ENCODE measurements at places on chromosomes 16 and 17.
A peak's percentile ranks its signal among the peaks of the same experiment; 100 is the strongest.

GRCh38 chr17:49471769-49472168, 23.3 kb upstream of the NGFR start:
- no peak for DNase-seq

DNA sequence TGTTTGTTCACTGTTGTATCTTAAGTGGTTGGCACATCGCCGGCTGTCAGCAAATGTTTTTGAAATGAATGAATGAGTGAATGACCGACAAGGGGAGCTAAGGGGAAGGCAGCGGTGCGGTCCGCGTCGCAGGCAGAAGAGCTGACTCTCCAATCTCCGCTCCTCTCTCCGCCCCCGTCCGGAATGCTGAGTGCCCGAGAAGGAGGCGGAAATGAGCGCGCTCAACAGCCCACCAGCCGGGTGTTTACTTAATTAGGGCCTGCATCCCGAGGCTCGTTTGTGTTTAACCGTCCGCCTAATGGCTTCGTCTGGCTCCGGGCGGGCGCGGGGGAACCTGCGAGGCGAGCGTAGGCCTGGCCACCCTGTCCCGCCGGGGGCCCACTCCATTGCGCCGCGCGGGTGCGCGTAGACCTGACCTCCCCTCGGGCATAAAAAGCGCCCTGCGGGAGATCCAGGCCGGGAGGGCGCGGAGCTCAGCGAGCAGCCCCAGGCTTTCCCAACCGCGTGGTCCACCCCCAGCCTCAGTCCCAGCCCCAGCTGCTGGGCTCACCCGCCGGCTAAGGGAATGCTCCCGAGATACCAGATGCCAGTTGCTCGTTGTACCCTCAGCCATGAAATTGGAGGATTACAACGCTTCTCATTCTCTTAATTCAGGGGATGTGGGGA, 2.5 kb upstream of the CDH3 start:
- DNase-seq, result no peak

DNA sequence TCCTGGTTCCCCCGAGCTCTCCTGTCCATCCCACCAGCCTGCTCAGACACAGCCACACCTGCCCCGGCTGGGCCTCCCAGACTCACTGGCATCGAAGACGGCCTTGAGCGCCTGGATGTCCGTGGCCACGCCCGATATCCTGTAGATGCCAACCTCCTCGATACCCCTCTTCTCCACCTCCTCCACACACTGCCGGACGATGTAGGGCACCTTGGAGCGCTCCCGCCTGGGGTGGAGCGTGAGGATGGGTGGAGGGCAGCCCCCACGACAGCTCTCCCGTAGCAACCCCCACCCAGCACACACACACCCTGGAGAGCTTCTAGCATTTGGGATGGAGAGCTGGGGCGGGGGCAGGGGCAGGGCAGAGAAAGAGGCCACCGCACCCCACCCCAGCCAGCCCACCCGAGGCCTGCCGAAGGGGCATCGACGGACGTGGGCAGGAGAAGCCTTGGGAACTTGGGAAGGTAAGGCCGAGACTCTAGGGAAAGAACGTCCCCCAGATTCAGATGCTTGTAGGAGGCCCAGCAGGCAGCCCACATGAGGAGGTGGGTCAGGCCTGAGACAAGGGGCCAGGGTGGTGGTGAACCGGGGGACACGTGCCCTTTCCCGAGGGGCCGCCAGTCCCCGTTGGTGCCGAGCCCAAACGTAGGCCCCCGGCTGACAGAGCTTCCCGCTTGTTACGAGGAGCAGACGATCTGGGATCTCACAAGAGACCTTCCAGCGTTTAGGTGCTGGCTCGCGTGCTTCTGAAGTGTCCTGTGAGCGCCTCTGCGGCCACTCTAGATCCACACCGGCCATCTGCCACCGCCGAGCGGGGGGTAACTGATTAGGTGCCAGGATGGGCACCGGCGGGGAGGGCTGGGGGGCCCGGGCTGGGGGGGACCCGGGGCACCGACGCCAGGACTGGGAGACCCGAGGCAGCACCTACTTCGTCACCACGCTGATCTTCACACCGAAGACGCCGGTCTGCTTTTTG, 15.1 kb downstream of the TIMM22 start:
- no peak for DNase-seq

GRCh38 chr16:4060823-4061222, 55.4 kb downstream of the ADCY9 start:
- DNase-seq, result no peak

DNA sequence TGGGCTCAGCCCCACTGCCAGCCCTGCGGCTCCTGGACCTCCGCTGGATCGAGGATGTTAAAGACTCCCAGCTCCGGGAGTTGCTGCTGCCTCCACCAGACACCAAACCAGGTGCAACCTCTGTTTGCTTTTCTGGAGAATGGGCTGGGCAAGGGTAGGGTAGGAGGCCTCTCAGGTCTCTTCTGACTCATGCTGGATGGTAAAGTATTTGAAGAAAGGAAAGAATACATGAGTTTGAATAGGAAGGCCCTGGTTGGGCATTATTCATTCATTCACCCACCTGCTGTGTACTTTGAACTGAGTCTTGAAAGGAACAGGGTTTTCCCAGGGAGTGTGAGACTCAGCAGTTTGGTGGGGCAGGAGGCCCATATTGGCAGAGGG, 6.5 kb upstream of the ORAI3 start:
- DNase-seq, result no peak

DNA sequence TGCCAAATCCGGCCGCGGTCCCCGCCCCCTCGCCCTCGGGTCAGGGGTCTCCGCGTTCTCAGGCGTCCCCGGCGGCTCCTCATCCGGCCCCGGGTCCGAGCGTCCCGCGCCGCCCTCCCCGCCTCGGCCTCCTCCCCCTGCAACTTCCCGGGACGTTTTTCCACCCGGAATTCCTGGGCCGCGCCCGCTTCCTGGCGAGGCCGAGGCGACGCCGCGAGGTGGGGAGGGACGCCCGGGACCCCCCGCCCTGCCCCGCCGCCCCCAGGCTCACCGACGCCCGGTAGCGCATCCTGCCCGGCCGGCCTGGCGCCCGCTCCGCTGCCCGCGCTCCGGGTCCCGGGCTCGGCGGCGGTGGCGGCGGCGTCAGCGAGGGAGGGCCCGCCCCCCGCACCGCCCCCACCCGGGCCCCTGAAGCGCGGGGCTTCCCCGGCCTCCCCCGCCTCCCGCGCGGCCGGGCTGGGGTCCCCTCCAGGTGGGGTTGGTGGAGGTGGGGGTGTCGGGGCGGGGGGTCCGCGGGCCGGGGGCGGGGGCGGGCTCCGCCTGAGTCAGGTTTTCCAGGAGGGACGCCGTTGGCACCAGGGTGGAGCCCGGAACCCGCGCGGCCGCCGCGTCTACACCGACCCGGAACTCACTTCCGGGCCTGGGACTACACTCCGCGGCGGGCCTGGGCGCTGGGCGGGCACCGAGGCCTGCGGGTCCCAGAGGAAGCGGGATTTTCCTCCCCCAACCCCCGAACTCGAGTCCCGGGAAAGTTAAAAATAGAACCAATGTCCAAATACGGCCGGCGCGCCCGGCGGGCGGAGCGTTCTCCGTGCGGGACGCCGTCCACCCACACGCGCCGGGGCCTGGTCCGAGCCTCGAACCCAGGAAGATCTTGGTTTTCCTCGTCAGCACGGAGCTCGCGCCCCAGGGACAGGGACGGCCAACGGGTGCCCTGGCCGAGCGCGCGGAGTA, 6.8 kb downstream of the MYO1C start:
- DNase-seq, result peak; percentile 60

DNA sequence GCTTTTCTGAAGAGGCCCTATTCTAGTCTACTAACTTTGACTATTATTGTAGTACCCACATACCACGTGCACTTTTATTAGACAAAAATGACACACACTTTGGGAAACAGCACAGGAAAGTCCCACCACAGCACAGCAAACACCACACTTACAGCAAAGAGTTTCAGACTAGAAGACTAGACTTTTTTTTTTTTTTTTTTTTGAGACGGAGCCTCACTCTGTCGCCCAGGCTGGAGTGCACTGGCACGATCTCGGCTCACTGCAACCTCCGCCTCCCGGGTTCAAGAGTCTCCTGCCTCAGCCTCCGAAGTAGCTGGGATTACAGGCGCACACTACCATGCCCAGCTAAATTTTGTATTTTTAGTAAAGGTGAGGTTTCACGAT, 20.1 kb downstream of the YWHAE start:
- no peak for DNase-seq

DNA sequence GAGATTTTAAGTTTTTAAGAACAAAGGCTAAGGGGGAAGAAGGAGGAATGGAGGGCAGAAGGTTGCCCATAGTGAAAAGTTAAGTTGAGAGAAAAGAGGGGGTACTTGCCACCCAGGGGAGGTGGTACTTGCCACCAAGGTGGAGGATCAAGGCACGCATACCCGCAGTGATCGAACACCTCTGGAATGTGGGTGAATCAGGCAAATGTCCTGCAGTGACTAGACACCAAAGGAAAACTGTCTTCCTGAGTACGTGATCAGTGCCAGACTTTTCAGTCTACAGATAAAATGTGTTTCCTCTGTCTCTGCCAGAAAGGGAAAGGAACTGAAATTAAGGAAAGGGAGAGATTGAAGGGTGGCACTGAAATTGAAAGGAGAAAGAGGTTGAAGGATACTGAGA, 2285.3 kb downstream of the TP53TG3F start:
- DNase-seq, result no peak

DNA sequence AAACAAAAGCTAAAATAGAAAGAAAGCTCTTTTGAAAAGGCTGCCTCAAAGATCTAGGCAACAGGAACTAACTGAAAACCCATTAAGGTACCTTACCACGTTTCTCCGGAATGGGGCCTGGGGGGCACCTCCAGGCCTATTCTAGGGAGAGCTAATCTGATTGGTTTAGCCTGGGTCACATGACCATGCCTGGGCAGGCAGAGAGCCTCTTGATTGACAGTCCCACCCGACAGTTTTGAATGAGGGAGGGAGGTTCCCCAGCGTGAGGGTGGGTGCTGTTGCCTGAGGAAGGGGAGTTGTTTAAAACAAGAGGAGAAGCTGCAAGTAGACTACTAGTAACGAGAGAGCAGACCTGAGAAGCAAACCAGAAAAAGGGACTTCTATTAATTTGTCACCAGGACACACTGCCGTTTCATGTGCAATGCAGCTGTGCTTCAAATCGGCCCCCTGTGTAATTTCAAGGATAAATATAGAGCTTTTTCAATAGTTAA, 143.4 kb upstream of the HS3ST2 start:
- DNase-seq, result no peak
